ENCODE measurements at places on chromosomes 7 and 10.

DNA sequence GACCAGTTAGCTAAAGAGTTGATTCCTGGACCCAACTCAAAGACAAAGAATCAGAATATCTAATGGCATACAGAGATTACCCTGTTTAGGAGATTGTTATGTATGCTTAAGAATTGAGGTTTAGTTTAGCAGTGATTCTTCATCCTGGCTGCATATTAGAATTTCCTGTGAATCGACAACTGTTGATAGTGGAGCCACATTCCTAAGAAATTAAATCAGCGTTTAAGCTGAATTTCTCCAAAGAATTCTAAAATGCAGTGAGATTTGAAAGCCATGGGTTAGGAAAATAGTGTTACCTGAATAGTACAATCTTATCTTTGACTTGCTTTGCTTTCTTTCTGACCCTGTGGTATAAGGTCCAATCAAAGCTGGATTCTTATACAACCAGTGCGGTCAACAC lies 16.4 kb upstream of the FERD3L start:
- DNase-seq = no peak

GRCh38 chr10:22443175-22443901 lies 98.0 kb downstream of the SPAG6 start:
- no peak for DNase-seq

GRCh38 chr7:37216156-37216852 lies 232.4 kb downstream of the ELMO1 start:
- no peak for DNase-seq

GRCh38 chr7:140610204-140611165 lies 30.1 kb downstream of the DENND2A start:
- no peak for DNase-seq

- no peak for DNase-seq
These were observed 346.8 kb upstream of the NFE2L3 start for GRCh38 chr7:25805027-25805687.

DNA sequence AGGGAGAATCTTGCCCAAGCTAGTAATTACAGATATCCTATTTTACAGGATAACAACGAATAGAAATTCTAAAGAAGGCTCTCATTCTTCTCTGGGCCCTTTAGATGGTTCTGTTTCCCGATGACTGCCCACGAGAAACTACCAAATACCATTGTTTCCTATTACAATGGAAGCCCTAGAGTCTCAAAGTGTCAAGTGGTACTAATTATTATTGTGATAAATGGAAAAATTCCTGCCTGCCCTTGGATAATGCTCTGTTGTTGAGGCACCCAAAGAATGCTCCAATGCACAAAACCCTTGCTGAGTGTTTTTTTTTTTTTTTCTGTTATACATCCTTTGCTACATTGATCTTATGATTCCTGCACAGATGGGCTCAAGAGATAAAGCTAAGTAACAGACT lies 504.5 kb downstream of the XPNPEP1 start:
- DNase-seq = no peak
